ENCODE measurements at places on chromosomes 1 and 21. TPM values are rescaled to one million over a fixed set of nuclear protein-coding genes. Genes with fewer than 3 reads are reported as not detected.

The PRAMEF5 gene
- not detected for polyA plus RNA-seq

The BMP8B gene
- polyA plus RNA-seq, result 0.91 TPM

The OR10J1 gene
- polyA plus RNA-seq, result not detected

The COL9A2 gene
- 17.6 TPM for polyA plus RNA-seq

The ERRFI1 gene
- polyA plus RNA-seq, result 81.3 TPM

The KDM5B gene
- 107 TPM for polyA plus RNA-seq

The SERTAD4 gene
- 4.1 TPM for polyA plus RNA-seq

The BEST4 gene
- polyA plus RNA-seq, result 0.89 TPM

The CZIB gene
- polyA plus RNA-seq, result 105 TPM

The EDARADD gene
- 5.3 TPM for polyA plus RNA-seq

The FAM78B gene
- 0.81 TPM for polyA plus RNA-seq

The C1QB gene
- polyA plus RNA-seq, result 18.9 TPM

The HSD17B7 gene
- polyA plus RNA-seq, result 26.3 TPM

The GON4L gene
- polyA plus RNA-seq, result 61.8 TPM

The MANEAL gene
- 4.4 TPM for polyA plus RNA-seq

Data from right lung (tissue), 10 donors.